IgD-negative memory B cell (primary cell): ENCODE measurements at places on chromosomes 7 and 10. TPM values are rescaled to one million over a fixed set of nuclear protein-coding genes. Genes with fewer than 3 reads are reported as not detected.

Gene HMX2
- polyA plus RNA-seq, result not detected

Gene MRLN
- not detected for polyA plus RNA-seq

Gene TMEM273
- polyA plus RNA-seq, result 137 TPM

Gene MMD2
- not detected for polyA plus RNA-seq

Gene MYH16
- not detected for polyA plus RNA-seq

Gene LEP
- polyA plus RNA-seq, result not detected

Gene TRPV5
- polyA plus RNA-seq, result not detected

Gene PNLIP
- polyA plus RNA-seq, result not detected

Gene CLRN3
- polyA plus RNA-seq, result not detected

Gene VPS37D
- 0.39 TPM for polyA plus RNA-seq

Gene SLC26A4
- polyA plus RNA-seq, result not detected

Gene CCL24
- not detected for polyA plus RNA-seq

Gene CACNA2D1
- polyA plus RNA-seq, result not detected

Gene ZPBP
- polyA plus RNA-seq, result not detected

Gene ASAH2
- 1.5 TPM for polyA plus RNA-seq

Gene GLI3
- not detected for polyA plus RNA-seq

Gene ANK3
- polyA plus RNA-seq, result 19.5 TPM

Gene C10orf95
- polyA plus RNA-seq, result 0.70 TPM

Gene HTR5A
- polyA plus RNA-seq, result not detected

Gene MLXIPL
- polyA plus RNA-seq, result not detected

Gene ACTL6B
- not detected for polyA plus RNA-seq

Gene CAMK2B
- polyA plus RNA-seq, result not detected

Gene SNX10
- polyA plus RNA-seq, result 112 TPM

Gene STAM
- polyA plus RNA-seq, result 6.5 TPM

Gene SORCS1
- polyA plus RNA-seq, result not detected

Gene CYP3A7
- polyA plus RNA-seq, result not detected

Gene C7orf33
- polyA plus RNA-seq, result not detected

Gene C10orf53
- polyA plus RNA-seq, result not detected

Gene CFAP58
- polyA plus RNA-seq, result not detected
